ENCODE measurements at places on chromosomes 2 and 18.

DNA sequence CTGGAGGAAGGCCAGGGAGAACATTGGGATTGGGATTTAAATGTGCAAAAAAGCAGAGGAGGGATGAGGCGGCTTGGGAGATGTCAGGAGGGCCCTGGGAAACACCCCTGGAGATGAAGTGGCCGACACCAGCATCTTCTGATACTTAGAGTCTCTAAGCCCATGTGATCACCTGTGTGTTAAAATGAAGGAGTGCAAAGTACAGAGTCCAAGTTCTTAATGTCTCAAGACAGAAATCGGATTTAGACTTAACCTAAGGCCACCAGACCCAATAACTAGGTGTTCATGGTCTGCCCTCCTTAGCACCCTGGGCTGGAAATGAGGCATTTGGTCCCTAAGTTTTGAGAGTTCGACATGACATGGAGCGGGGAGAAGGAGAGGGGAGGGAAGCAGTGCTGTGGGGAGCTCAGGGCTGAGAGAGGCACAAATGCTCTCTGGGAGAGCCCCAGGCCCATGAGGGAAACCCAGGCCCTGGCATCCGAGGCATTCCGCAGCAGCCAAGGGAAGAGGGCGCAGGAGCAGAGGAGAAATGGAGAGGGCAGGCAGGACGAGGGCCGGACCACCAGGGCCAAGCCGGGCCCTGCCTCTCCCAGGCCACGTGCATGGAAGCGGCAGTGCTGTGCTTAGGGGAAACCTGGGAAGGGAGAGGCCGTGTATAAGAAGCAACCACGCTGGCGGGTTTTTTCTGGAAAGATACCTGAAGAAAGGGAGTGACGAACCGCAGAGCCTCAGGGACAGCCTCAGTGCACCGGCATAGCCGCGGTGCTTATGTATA lies 63.3 kb downstream of the SFXN5 start:
- no peak for DNase-seq

DNA sequence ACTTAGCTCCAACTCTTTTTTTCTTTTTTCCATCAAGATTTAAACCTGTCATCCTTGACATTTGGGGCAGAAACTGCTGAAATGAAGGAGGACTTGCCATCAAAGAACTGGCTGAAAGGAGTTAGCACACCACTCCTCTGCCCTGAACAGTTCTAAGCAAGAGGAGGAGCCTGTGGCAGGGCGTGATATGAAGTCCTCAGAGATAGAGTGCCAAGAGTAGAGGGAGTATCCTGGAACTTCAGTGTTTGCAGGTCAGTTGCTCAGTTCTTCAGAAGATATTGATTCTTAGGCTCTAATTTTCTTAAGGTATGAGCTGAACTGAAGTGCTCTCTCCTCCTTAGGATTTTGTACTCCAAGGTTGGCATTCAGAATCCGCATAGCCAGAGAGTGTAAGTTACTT lies 15.2 kb downstream of the NABP1 start:
- DNase-seq = no peak

GRCh38 chr2:234457421-234457820 lies 39.5 kb downstream of the ARL4C start:
- DNase-seq = no peak

GRCh38 chr2:192053921-192054320 lies 140.8 kb downstream of the TMEFF2 start:
- DNase-seq = no peak

- DNase-seq = no peak
These were observed 230.8 kb upstream of the SMIM21 start for GRCh38 chr18:75658330-75658729.

DNA sequence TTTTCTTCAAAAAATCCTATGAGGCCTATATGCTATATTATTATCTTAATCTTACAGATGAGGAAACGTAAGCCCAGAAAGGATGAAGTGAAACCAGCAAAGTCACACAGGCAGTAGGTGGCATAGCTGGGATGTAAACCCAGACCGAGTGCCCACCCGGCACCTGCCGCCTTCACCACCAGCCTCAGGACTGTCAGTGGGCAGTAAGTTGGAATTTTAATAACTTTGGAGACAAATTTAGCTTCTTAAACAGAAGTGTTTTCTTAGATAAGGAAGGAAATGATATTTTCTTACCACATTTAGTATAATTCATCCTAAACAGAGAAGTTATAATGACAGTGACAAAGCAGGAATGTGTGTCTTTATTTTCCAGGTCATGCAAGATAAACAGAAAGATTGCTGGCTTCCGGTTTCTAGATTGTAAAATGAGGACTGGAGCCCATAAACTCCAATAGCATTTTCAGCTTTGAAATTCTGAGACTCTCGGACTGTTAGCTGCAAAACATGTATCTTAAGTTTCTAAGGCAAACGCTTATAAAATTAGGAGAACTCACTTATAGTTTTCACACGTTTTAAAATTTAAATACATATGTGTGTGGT lies 59.3 kb downstream of the CD8B2 start:
- DNase-seq = no peak

DNA sequence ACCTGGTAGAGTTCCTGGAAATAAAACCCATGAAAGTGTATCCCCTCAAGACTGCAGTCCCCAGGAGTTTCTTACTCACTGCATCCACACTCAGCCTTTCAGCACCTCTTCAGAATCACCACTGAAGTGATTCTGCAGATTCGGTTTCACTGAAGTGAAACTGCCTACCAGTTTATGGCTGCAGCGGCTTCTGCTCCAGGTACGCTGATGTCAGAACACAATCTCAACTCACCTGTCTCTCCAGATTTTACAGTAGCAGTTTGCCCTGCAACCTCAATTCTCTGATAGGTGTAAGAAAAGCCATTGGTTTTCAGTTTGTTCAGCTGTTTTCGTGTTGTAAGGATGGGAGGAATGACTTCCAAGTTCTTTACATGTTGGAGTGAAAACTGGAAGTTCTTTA lies 124.8 kb downstream of the TSN start:
- no peak for DNase-seq

GRCh38 chr18:35672897-35673296 lies 91.4 kb downstream of the GALNT1 start:
- no peak for DNase-seq

Data from naive thymus-derived CD4-positive, alpha-beta T cell (primary cell).